ENCODE measurements at places on chromosomes 5 and 9.

- DNase-seq, result no peak
Measured at GRCh38 chr9:105006514-105006913, 78.6 kb upstream of the ABCA1 start.

DNA sequence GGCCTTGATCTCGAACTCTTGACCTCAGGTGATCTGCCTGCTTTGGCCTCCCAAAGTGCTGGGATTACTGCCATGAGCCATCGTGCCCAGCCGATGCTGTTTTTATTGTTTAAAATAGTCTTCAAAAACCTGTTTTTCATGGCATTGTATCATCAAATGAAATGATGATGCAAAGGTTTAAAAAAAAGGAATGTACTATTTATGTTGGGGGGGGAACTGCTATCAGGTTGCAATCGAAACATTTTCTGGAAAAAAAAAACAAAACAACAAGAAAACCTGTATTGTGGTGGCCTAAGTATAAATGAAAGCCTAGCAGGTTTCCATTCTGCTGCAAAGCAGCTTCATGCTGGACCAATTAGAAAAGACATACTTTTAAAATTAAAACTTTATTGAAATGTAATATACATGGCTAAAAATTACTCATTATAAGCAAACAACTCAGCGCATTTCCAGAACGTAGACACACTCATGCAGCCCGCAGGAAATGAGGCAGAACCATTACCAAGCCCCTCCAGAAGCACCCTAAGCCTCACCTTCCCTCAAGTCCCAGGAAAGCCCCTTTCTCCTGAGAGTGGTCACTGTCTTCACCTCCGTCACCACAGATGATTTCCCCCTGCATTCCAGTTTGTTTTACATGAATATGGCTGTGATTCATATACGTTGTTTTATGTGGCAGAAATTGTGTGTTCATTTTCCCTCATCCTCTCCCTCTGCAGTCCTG is 19.0 kb downstream of the GPR107 start:
- DNase-seq, result no peak

DNA sequence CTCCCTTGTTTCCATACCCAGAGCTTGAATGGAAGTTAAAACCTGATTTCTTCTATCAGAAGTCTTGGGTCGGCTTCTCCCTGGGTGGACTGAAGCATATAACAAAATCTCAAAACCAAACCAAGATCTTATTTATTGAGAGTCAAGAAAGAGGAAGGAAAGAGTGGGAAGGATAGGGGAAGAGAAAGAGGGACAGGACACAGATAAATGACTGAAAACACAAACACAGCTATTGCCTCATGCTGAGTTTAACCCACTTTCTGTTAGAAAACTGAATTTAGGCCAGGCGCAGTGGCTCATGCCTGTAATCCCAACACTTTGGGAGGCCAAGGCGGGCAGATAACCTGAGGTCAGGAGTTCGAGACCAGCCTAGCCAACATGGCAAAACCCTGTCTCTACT is 92.9 kb downstream of the PALM2AKAP2 start:
- DNase-seq, result no peak

GRCh38 chr5:151359391-151359790 is 12.0 kb upstream of the SLC36A2 start:
- DNase-seq, result no peak

DNA sequence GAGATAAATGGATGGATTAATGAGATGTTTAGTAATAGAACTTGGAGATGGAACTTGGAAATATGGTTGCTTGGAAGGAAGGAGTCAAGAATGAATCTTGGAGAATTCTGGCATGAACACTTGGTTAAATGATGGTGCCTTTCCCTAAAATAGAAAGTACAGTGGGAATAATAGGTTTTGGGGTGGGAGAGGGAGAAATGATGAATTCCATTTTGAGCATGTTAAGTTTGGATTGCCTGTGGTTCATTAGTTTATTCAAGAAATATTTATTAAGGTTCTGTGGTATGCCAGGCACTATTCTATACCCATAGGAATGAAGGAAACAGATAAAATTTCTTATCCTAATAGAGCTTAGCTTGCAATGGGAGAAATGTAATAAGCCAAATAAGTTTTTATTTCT is 58.4 kb downstream of the PBX3 start:
- no peak for DNase-seq

DNA sequence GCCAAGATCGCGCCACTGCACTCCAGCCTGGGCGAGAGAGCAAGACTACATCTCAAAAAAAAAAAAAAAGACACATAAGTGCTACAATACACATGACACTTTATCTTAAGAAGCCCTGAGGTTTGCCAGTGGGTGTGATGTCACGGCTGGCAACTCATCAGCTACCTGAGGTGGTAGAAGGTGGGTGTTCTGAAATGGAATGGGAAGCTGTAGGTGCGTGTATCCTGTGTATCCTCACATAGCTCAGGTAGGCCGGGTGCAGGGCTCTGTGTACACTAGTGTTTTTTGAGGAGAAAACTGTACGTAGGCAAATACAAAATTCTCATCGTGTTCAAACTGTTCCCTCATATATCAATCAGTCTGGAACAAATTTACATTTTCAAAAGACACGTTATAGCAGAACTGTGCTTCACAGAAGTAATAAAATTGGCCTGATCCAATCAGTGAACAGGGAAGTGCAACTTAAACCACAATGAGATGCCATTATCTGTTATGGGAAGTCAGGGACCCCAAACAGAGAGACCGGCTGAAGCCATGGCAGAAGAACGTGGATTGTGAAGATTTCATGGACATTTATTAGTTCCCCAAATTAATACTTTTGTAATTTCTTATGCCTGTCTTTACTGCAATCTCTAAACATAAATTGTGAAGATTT is 10.4 kb downstream of the BICD2 start:
- no peak for DNase-seq

DNA sequence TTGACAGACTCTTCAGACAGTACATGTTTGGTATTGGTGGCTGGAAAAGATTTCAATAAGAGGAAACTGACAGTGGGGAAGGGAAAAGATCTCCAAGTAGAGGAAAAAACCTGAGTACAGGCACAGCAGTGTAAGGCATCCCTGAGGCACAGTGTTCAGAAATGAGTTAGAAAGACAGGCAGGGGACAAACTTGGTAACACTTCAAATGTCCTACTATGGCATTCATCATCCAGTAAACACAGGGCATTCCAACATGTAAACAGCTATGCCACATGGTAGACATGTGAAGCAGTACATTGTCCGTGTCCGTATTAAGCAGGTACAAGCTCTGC is 45.0 kb upstream of the NR5A1 start:
- no peak for DNase-seq

GRCh38 chr5:5314626-5315025 is 107.9 kb upstream of the ICE1 start:
- DNase-seq, result no peak

GRCh38 chr9:8456344-8456743 is 656.8 kb upstream of the DMAC1 start:
- DNase-seq, result no peak

GRCh38 chr9:15136646-15137045 is 170.4 kb downstream of the TTC39B start:
- no peak for DNase-seq

DNA sequence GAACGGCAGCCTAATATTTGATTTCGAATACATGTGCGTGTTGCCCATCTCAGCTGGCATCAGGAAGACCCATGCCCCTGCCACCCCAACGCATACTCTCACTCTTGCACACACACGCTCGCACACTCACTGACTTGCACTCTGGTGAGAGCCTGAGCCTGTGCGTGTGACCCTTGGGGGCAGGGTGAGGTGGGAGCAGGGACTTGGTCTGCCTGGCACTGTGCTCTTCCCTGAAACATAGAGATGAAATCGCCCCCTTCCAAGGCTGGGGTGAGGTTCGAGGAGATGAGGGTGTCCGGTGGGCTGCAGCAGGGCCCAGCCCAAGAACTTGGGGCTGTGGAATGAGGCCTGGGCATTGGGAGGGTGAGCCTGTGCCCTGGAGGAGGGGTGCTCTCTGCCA is 1.2 kb downstream of the LCN9 start:
- DNase-seq, result no peak

GRCh38 chr5:139881143-139881733 is 85.6 kb downstream of the PSD2 start:
- no peak for DNase-seq

DNA sequence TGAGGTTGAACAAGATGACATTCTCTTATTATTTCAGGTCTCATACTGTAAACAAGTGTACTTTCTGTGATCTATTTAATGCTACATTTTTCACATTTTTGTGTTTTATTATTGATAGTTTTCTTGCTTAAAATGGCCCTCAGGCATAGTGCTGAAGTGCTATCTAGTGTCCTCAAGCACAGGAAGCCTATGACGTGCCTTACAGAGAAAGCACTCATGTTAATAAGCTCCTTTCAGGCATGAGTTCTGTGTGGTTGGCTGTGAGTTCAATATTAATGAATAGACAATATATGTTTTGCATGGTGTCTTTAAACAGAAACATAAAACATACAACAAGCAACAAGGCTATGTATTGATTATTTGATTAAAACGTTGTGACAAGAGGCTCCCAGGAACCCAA is 450.1 kb downstream of the PLK2 start:
- DNase-seq, result no peak

DNA sequence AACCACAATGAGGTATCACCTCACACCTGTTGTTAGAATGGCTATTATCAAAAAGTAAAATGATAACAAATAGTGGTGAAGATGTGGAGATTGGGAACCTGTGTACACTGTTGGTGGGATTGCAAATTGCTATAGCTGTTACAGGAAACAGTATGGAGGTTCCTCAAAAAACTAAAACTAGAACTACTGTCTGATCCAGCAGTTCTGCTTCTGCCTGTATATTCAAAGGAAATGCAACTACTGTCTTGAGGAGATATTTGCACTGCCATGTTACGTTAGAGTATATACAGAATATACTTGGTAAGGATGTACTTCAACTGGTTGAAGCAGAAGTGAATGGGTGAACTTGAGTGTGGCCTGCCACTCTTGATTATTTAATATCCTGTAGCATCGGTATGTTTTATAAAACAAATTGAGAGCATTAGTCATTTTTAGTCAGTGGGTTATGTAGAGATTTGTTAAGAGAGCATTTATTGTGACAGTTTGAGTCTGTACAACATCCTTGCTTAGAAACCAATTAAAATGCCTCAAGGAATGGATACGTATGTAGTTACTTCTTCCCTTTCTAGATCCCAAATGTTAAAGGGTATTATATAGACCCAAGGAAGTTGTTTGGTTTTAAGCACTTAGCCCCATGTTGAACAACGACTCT is 37.5 kb downstream of the ZCCHC7 start:
- no peak for DNase-seq

- no peak for DNase-seq
Measured at GRCh38 chr5:136159457-136159856, 26.8 kb downstream of the SMAD5 start.

GRCh38 chr5:175353926-175354325 is 90.1 kb downstream of the DRD1 start:
- DNase-seq, result no peak

- DNase-seq, result no peak
Measured at GRCh38 chr9:126406075-126406667, 79.5 kb downstream of the MVB12B start.

GRCh38 chr9:35714123-35714522 is 17.9 kb downstream of the TLN1 start:
- no peak for DNase-seq

DNA sequence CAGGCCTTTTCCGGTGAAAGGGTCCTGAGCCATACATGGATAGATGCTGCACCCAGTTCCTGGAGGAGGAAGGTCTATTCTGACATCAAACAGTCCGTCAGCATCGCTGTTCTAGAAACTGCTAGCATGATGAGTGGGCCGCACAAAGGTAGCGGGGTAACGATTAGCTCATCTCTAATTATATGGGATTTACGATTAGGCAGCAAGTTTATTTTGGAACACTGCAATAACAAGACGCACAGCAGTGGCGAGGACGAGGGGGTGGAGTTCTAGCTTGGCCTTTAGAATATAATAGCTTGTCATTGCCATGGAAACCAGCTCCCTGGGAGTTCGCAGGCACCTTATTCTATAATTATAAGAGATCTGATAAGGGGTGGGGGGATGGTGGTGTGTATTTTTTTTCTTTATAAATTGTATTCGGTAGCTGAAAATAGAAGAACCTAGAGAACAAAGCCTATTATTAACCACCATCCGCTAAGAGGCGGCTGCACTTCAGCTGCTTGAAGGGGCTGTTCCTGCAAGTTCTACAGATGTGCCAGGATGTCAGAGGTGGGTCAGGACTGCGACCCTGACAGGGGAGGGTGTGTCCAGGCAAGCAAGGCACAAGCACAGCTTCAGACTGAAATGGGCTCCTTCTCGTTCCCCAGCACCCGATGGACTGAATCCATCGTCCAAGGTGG is 311.0 kb downstream of the AGTPBP1 start:
- DNase-seq, result no peak

GRCh38 chr5:173612948-173613347 is 3.5 kb downstream of the BOD1 start:
- DNase-seq, result no peak

DNA sequence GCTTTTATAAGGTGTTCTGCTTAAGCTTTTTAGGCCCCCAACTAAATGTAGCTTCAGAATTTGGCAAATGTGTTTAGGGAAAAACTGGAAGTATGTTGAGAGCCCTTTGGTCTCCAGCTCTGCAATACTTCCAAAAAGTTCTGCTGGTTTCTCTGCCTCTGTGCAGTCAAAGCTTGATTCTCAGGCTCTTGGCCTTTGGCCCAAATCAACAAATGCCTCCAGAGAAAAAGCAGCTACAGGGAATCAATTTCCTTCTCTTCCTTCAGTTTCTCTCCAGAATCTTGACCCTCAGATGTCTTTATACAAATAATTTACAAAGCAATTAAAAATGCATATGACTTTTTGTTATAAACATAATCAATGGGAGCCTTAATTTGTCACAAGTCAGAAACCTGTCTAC is 235.7 kb downstream of the COMMD10 start:
- no peak for DNase-seq

GRCh38 chr5:31995006-31995405 is 179.1 kb downstream of the GOLPH3 start:
- DNase-seq, result no peak

GRCh38 chr9:86491468-86492266 is 137.5 kb upstream of the TUT7 start:
- no peak for DNase-seq

GRCh38 chr5:91245871-91246270 is 137.2 kb downstream of the ARRDC3 start:
- no peak for DNase-seq

DNA sequence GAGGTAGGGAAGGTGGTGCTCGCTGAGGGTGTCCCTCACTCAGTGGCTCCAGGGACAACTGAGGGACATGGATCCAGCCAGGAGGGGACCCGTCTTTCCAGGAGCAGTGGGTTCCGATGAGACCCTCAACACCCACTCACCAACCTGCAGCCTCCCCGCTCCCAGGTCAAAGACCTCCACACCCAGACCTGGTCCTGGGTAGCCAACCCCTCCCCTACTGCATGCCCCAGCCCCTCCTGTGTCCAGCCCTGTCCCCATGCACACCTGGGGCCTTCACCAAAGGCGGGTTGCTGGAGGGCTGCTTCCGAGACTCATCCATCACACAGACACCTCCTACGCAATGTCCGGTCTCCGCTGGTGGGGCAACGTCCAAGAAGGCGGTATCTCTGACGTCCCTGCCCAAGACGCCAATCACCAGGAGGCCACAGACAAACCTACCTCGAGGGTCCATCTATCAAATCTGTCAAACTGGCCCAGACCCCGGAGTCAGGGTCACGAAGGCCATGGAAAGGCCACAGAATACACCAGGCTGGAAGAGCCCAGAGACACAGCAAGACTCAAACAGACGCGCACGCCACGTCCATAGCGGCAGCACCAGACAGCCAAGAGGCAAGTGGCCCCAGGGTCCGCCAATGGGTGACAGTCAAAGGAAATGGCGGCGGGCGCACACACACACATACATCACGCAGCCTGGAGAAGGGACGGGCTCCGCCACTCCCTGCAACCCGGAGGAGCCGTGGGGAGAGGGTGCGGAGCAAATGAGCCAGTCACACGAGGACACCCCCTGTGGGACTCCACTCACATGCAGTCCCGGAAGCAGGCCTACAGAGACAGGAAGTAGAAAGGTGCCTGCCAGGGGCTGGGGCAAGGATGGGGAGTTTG is 10.8 kb downstream of the NACC2 start:
- DNase-seq, result no peak
